ENCODE measurements at places on chromosomes 5 and 9.

DNA sequence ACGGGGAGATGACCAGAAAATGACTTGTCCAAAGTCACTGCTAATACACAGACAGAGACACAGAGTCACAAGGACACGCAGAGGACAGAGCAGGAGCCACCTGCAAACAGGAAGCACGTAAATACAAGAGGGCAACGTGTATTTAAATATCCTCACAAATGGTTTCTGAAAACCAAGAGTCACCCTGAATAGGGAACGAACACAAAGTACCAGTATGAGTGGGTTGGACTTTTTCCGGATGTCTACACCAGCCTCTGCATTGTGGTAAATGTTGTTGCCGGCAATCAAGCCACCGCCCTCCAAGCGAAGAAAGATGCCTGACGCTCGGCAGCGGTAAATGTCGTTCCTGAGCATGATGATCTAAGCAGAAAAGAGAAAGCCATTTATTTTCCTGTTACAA is 44.5 kb downstream of the FBXO10 start:
- DNase-seq = no peak

- no peak for DNase-seq
These were observed at the start of gene SCGB3A2 for GRCh38 chr5:147878066-147878759. SCGB3A2 (plus strand) TSS chr5:147878711; CDS start chr5:147878804, 93 bp downstream.

DNA sequence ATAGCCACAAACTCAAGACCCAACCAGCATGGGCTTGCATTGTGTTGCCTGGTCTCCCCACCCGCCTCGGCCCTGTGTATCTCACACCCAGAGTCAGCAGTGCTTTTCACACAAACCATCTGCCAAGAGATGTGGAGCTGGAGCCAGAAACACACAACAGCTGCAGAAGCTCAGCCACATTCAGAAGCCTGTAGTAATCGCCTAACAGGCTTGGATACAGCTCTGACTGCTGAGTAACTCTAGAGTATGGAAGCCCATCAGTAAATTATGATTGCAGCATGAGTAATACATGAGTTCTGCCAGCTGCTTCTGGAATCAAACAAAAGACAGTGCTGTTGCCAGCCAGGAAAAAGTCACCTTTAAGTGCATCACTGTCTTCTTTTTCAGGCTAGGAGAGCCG is 16.0 kb downstream of the TEK start:
- no peak for DNase-seq

DNA sequence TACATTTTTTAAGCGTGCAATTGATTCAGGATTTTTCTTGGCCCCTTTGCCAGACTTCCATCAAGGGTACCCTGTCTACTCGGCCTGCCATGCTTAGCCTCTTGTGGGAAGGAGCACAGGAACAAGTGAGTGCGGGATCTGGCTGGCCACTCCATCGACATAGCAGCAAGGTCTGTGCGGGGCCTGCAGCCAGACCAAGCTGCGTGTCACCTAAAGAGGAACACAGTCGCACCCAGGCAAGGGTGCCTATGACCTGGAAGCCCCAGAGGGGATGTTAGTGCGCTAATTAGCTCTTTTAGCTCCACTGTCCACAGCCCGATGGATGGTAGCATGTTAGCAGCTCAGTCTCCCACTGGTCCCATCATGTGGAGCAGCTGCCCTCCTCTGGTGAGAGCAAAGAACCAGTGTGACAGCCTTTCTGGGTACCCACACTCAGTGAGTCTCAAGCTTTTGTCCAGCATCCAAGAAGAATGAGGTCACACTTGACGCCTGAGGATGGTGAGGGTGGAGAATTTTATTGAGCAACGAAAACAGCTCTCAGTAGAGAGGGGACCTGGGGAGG is 38.7 kb downstream of the FTMT start:
- DNase-seq = no peak

DNA sequence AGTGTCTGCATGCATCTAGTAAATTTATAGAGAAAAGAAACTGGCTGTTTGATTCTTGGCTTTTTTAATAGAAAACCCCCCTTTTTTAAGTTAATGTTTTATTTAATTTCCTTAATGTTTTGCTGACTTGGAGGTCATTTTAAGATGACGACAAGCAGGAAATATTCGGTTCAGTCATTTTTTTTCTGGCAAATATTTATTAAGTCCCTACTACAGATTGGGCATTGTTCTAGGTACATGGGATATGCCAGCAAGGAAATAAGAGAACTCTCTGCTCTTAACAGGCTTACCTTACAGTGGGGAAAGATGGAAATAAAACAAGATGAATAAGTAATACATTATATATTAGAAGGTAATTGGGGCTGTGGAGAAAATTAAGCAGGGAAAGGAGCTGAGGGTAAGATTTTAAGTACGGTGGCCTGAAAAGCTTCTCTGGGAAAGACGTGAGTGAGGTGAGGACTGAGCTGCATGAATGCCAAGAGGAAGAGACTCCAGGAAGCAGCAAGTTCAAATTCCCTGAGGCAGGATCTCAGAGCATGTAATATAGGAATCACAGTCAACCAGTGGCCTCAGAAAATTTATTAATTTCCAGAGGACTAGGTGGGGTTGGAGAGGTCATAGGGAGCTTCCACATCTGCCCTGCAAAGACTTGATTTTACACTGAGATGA is 316.0 kb upstream of the DAP start:
- DNase-seq = no peak

DNA sequence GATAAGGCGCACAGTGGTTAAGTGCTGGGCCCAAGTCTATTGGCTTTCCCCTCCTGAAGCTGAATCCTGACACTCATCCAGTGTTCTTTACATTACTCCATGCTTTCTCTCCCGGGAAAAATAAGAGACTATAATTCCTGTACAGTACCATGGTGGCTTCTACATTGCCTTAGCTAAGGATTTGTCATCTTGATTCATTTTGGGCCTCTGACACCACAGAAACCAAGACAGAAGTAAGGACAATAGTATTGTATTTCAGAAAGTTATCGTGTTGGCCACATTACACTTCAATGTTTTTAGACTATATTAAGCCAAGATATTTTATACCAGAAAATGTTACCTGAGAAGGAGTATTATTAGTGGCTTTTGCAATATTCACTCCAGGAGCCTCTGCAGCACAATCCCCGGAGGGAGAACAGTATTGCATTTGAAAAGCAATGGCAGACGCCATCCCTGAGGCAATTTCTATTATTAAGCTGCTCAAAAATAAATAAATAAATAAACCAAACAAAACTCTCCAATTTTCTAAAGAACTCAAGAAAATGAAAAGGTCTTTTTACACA is 267.9 kb downstream of the ENC1 start:
- DNase-seq = no peak

GRCh38 chr5:7250611-7251010 is 145.3 kb upstream of the ADCY2 start:
- DNase-seq = no peak

DNA sequence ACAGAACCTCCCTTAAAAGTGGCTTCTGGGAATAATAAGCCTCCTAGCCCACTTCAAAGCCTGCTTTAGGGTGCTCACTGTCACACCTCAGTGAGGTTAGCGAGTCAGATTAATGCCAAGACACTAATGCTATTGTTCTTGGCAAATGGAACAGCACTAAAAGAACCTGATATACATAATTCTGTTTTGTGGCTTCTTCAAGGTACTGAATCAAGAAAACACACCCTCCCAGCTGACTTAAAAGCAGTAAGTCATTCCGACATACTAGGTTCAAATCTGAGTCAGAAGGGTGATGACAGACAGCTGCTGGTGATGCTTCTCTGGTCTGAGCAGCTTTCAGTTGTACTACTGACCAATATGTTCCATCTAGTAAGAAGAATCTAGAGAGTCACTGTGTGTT is 121.6 kb downstream of the OXCT1 start:
- DNase-seq = no peak

Measured in stimulated activated CD4-positive, alpha-beta T cell treated with anti-CD3 and anti-CD28 coated beads, Interleukin-1b, Interleukin-23, amount 100 ng/mL, for 24 hours (primary cell).